ENCODE measurements at places on chromosomes 6 and 20. TPM values are rescaled to one million over a fixed set of nuclear protein-coding genes. Genes with fewer than 3 reads are reported as not detected.

HMGN4 gene
- total RNA-seq = 77.8 TPM

GRCh38 chr6:163148451-163149278, 265.9 kb upstream of the QKI start:
- DNase-seq = no peak
- no peaks in the 10 kb centered on the region for H3K4me1 ChIP-seq
- H3K27me3 ChIP-seq = peaks cover 2% of the 10 kb centered on the region
- H3K4me3 ChIP-seq = no peak overlapping the region
- H3K36me3 ChIP-seq = no peaks in the 10 kb centered on the region

DNA sequence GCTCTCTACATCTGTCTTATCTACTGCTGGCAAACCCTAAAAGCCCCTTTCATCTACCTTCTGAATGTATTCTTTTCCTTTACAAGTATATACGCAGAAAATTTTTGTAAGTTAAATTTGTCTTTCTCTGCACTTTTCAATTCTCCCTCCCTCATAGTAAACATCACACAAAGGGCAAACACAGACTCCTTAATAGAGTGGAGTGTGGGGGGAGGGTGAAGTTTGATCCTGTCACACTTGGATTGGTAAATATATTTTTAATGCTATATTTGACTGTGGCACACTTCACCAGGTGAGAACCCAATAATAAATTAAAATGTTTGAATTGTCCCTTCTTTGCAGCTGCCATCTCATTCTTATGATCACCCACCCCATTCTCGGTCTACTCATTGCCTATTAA, 33.2 kb upstream of the PAQR8 start:
- no peak overlapping the region for H3K4me3 ChIP-seq
- DNase-seq = no peak
- H3K27ac ChIP-seq = no peak overlapping the region
- no peaks in the 10 kb centered on the region for H3K36me3 ChIP-seq

DNA sequence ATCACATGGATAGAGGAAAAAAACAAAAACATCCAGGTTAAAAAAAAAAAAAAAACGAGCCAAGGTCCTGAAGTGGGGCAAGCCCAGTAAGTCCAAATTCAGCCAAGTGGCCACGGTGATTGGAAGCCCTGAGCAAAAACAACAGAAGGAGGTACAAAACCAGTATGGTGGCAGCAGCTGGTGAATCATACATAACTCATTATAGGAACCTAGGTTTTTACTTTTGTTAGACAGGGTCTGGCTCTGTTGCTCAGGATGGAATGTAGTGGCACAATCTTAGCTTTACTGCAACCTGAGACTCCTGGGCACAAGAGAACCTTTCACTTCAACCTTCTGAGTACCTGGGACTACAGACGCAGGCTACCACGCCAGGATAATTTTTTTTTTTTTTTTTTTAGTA, 22.7 kb upstream of the MYB start:
- no peak overlapping the region for H3K4me3 ChIP-seq
- H3K36me3 ChIP-seq = no peaks in the 10 kb centered on the region
- H3K4me1 ChIP-seq = peaks cover 8% of the 10 kb centered on the region
- no peak for DNase-seq

GRCh38 chr6:11236076-11236750, 3.7 kb upstream of the NEDD9 start:
- H3K27ac ChIP-seq = peak overlapping the region; percentile 57
- no peaks in the 10 kb centered on the region for H3K27me3 ChIP-seq
- no peaks in the 10 kb centered on the region for H3K36me3 ChIP-seq
- peak; percentile 38 for DNase-seq
- no peak overlapping the region for H3K4me3 ChIP-seq

- no peaks in the 10 kb centered on the region for H3K36me3 ChIP-seq
- no peaks in the 10 kb centered on the region for H3K27me3 ChIP-seq
- DNase-seq = peak; percentile 29
- H3K4me1 ChIP-seq = no peaks in the 10 kb centered on the region
- no peak overlapping the region for H3K4me3 ChIP-seq
These were observed 145.6 kb upstream of the MANEA start for GRCh38 chr6:95431637-95432228.

DNA sequence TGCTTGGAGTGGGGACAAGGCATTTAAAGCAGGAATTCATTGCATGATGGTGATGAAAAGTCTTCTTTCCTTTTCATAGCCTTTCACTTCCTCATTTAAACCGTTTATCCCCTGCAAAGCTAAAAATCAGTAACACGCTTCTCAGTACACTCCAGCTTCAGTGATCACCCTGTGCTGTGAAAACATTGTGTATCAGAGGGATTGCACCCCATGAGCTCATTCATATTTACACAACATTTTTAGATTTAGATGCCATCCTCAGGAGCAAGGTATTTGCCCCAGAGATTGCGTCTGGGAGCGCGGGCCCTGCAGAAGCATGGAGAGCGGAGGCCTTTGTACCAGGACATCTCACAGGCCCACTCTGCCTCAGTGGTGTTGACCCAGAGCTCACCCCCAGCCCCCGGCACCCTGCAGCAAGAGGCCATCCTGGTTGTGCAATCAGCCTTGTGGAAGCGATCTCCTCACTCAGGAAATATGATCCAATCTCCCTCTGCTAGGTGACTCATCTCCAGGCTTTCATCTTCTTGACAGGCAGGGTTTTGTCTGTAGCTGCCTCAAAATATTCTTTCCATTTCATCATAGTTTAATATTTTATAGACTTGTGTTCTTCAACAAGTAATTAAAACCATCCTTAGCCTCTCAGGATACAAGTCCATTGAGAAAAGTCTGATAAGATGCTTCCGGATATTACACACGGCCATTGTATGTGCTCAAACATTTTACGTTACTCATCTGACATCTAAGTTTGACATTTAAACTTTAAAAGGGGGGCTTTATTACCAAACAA, 38.9 kb upstream of the THBS2 start:
- DNase-seq = no peak
- H3K27ac ChIP-seq = no peak overlapping the region
- H3K27me3 ChIP-seq = peaks cover 13% of the 10 kb centered on the region
- no peak overlapping the region for H3K4me3 ChIP-seq

IL17F gene
- total RNA-seq = not detected

TMEM217 gene
- total RNA-seq = 0.22 TPM

LAMP5 gene
- not detected for total RNA-seq

DNA sequence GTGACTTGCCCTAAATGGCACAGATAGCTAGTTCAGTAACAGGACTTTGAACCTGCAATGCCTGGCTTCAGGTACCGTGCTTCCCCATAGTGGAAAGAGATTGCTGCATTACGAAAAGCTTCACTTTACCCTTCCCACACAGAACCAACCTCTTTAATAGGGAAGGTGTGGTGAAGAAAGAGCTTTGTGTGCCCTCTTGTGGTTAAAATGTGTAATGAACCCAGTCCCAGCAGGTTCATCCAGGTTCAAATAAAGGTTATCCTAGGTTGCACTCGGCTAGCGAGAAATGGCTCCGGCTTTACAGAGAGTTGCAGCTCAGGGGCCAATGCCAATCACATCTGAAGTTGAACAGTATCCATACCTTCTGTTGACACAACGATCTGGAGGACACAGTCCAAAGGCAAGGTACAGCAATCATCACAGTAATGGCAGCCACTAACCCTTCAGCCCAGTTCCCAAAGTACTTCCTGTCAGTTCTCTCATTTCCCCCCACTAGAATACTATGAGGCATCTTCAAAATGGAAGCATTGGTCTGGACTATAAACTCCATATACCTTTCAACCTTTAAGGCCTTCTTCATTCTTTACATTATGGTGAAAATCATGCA, 3.0 kb downstream of the DEFB115 start:
- no peaks in the 10 kb centered on the region for H3K4me1 ChIP-seq
- no peak for DNase-seq
- H3K4me3 ChIP-seq = no peak overlapping the region
- H3K27me3 ChIP-seq = no peaks in the 10 kb centered on the region

DNA sequence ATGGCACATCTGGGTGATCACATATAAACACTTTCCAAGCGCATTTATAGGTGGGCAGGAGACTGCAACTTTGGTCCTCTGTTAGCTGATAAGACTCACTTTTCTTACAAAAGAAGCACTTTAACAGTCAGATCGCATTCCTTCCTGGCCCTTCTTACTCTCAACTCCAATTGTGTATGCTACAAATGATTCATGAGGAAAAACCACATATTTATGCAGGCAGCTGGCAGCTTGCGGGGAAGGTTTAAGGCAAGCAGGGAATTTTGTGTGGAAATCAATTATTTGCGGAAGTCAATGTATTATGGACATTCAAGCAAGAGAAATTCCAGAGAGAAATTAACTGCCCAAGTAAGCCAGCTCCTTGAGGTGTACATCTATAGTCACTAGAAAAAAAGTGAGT, 194.0 kb downstream of the PKHD1 start:
- peaks cover 3% of the 10 kb centered on the region for H3K27me3 ChIP-seq
- DNase-seq = no peak
- no peaks in the 10 kb centered on the region for H3K36me3 ChIP-seq
- H3K27ac ChIP-seq = no peak overlapping the region
- no peak overlapping the region for H3K4me3 ChIP-seq

DNA sequence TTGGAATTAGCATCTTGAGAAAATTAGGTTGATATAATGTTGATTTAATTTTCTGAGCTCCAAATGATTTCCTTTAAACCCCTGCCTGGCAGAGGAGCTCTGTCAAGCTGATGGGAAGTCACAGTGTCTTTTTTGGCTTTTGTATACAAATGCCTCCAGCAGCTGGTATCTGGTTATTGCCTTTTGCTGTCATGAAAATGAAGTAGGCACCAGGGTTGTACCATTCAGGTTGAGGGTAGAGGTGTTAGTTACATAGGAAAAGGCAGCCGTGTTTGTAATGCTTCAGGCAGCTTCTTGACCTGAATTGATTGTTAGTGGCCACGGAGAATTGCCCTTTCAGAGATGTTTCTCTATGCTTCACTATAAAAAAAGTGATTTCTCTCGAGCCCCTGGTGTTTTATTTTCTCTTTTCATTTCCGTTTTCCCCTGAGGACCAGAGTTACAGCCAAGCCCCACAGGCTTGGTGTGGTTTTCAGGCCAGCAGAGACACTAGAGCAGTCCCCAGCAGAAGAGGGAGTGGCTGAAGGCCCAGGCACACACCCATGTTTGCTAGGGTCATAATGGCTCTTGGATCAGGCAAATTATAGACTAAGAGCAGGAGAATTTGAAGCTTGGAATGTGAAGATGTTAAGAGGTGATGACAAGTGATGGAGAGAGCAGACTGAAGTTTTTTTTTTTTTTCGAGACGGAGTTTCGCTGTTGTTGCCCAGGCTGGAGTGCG, 21.6 kb downstream of the CMTR1 start:
- H3K27me3 ChIP-seq = no peaks in the 10 kb centered on the region
- no peak overlapping the region for H3K4me3 ChIP-seq
- peaks cover 22% of the 10 kb centered on the region for H3K36me3 ChIP-seq

HEY2 gene
- total RNA-seq = 0.16 TPM

ENPP1 gene
- 0.47 TPM for total RNA-seq

GRCh38 chr6:56079751-56080540, 167.4 kb downstream of the COL21A1 start:
- H3K27me3 ChIP-seq = no peaks in the 10 kb centered on the region
- H3K4me1 ChIP-seq = no peaks in the 10 kb centered on the region
- no peaks in the 10 kb centered on the region for H3K36me3 ChIP-seq
- no peak for DNase-seq
- H3K27ac ChIP-seq = no peak overlapping the region

GABRR1 gene
- not detected for total RNA-seq

DNA sequence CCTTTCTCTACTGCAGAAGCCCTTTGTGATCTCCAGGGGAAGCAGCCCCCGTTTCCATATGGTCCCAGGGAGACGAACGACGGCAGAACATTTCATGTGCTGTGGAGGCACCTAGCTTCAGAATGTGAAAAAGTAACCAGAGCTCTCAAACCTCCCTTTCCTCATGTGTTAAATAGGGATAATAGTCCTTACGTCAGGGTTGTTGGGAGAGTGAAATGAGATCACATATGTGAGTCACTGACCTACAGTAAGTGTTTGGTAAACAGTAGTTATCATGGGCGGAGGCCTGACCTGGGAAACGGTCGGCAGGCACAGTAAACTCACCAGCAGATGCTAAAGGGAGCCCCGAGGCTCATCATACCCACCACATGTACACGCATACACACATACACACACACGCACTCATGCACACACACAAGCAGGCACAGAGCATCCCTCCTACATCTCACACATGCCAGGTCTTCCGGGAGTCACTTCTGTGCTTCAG, 89.7 kb downstream of the LY86 start:
- no peak overlapping the region for H3K27ac ChIP-seq
- DNase-seq = no peak
- no peaks in the 10 kb centered on the region for H3K4me1 ChIP-seq
- H3K27me3 ChIP-seq = no peaks in the 10 kb centered on the region

GRCh38 chr6:90190752-90191395, 105.8 kb downstream of the BACH2 start:
- H3K4me1 ChIP-seq = peaks cover 80% of the 10 kb centered on the region
- no peak overlapping the region for H3K4me3 ChIP-seq
- H3K27me3 ChIP-seq = no peaks in the 10 kb centered on the region
- H3K27ac ChIP-seq = peak overlapping the region; percentile 19
- no peaks in the 10 kb centered on the region for H3K36me3 ChIP-seq

MDFI gene
- total RNA-seq = not detected

GRCh38 chr20:23340524-23340923, 10.1 kb upstream of the NXT1 start:
- H3K4me3 ChIP-seq = no peak overlapping the region
- H3K27ac ChIP-seq = no peak overlapping the region
- H3K27me3 ChIP-seq = peaks cover 9% of the 10 kb centered on the region
- no peak for DNase-seq

LATS1 gene
- 43.3 TPM for total RNA-seq

DNA sequence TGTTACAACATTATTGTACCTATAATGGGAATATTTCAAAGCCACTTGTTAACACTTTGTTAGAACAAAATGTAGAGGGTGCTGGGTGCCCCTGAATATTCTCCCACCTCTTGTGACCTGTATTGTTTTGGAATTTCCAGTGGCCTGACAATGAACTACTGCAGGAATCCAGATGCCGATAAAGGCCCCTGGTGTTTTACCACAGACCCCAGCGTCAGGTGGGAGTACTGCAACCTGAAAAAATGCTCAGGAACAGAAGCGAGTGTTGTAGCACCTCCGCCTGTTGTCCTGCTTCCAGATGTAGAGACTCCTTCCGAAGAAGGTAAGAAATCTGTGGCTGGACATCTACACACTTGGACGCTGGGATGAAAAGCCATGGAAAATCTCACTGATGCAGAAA, 28.9 kb downstream of the PLG start:
- H3K4me1 ChIP-seq = no peaks in the 10 kb centered on the region
- H3K36me3 ChIP-seq = no peaks in the 10 kb centered on the region
- DNase-seq = no peak
- H3K27me3 ChIP-seq = peaks cover 12% of the 10 kb centered on the region
- H3K4me3 ChIP-seq = no peak overlapping the region

- no peaks in the 10 kb centered on the region for H3K27me3 ChIP-seq
- H3K4me1 ChIP-seq = peaks cover 17% of the 10 kb centered on the region
- H3K4me3 ChIP-seq = peak within 1 kb of the TSS; percentile 83
- H3K27ac ChIP-seq = peak within 1 kb of the TSS; percentile 86
- DNase-seq = peak; percentile 60
- H3K36me3 ChIP-seq = no peaks in the 10 kb centered on the region
These were observed at the start of gene PHF10 for GRCh38 chr6:169724494-169725124. PHF10 (minus strand) TSS chr6:169724500; CDS start chr6:169723931, 569 bp downstream.

MCCD1 gene
- not detected for total RNA-seq

OTOR gene
- total RNA-seq = not detected

GRCh38 chr6:96823743-96824142, 13.5 kb downstream of the GPR63 start:
- no peak overlapping the region for H3K4me3 ChIP-seq
- H3K36me3 ChIP-seq = no peaks in the 10 kb centered on the region
- DNase-seq = no peak
- no peaks in the 10 kb centered on the region for H3K4me1 ChIP-seq
- H3K27ac ChIP-seq = no peak overlapping the region
- no peaks in the 10 kb centered on the region for H3K27me3 ChIP-seq

Data from T-cell (primary cell).